ENCODE measurements at places on chromosomes 5 and 9. TPM values are rescaled to one million over a fixed set of nuclear protein-coding genes. Genes with fewer than 3 reads are reported as not detected.

GRCh38 chr5:172420235-172420939, 33.9 kb downstream of the SH3PXD2B start:
- peak; percentile 96 for DNase-seq

The IL7R gene
- 9.9 TPM for polyA plus RNA-seq

The NR6A1 gene
- polyA plus RNA-seq: 5.0 TPM

GRCh38 chr5:96968074-96968473, 32.2 kb downstream of the LNPEP start:
- DNase-seq: no peak

The GRXCR2 gene
- polyA plus RNA-seq: 0.03 TPM

GRCh38 chr5:94778732-94779131, 160.3 kb downstream of the SLF1 start:
- no peak for DNase-seq

The AGXT2 gene
- 33.8 TPM for polyA plus RNA-seq

DNA sequence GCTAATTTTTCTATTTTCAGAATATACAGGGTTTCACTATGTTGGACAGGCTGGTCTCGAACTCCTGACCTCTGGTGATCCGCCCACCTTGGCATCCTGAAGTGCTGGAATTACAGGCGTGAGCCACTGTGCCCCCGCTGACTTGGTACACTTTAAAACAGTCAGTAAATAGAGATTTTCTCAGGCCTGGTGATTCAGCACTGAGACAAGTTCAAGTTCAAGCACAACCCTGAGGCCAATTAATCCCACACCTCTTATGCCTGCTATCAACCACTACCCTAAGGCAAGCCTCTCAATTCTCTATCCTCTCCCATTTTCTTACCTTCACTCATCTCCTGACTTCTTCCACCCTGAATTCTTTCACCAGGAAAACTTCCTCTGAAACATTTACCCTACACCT, 18.9 kb downstream of the MUSK start:
- no peak for DNase-seq

DNA sequence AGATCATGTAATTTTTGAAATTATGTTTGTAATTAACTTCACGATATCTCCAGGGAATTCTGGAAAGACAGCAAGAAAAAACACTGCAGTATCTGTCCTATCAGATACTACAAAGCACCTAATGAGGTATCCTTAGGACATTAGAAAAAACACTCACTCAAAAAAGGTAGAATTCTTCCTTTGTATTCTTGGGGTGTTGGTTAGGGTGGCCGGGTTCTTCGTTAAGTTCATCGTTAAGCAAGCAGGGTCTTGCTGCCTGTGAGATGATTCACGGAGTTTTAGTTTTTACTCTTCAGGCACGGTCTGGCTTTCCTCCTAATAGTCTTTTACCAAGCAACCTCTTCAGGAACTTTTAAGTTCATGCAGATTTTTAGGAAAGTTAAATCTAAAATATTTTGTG, 91.4 kb upstream of the IRX4 start:
- no peak for DNase-seq
